ENCODE measurements at places on chromosomes 5 and 9.

DNA sequence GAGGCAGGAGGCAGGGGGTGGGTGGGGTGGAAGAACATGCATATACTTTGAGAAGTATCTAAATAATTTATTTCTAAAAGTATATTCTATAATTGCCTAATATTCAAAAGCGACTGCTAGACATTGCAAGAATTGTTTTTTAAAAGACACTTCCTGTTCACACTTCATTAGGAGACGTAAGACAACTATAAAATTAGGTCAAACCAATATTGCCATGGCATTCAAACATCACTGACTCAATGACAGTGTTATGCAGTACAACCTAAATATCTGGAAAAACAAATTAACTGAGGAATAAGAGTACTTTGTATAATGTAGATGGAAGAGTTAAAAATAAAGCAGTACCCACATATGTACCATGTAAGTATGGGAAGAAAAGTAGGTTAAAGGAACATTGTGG is 4.5 kb downstream of the CCNH start:
- no peak for DNase-seq

DNA sequence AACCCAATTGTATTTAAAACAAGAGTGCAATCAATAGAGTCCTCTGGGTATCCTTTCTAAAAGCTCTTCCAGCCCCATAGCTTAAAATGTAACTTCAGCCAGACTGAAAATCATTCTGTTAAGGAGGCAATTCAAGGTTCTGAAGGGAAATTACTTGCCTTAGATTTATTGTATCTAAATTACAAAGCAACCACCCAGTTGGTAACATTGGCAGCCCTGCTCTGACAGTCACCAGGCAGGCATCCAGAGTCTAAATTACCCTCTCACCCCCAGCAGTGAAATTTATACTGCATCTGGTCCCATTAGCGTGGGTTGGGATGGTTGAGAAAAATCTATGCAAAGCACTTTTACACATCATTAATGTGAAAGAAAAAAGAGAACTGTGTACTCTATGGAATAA is 514.7 kb downstream of the MTRR start:
- no peak for DNase-seq

GRCh38 chr5:126358525-126358924 is 64.7 kb upstream of the GRAMD2B start:
- peak; percentile 89 for DNase-seq

DNA sequence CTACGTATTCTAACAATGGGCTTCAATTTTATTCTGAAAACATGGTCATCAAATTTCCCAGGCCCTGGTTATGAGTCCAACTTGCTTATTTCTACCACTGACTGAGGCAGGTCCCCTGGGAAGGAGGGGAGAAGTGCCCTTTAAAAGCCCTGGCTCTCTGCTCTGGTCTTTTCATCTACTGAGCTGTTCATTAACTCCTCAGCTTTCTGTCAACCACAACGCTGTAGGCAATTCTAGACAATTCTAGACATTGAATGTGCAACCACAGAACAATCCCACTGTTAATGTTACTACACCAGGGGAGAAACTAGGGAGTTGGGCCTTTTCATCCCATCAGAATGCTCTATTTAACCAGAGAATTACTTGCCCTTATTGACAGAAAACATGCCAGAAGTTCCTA is 10.0 kb downstream of the MOCS2 start:
- no peak for DNase-seq

DNA sequence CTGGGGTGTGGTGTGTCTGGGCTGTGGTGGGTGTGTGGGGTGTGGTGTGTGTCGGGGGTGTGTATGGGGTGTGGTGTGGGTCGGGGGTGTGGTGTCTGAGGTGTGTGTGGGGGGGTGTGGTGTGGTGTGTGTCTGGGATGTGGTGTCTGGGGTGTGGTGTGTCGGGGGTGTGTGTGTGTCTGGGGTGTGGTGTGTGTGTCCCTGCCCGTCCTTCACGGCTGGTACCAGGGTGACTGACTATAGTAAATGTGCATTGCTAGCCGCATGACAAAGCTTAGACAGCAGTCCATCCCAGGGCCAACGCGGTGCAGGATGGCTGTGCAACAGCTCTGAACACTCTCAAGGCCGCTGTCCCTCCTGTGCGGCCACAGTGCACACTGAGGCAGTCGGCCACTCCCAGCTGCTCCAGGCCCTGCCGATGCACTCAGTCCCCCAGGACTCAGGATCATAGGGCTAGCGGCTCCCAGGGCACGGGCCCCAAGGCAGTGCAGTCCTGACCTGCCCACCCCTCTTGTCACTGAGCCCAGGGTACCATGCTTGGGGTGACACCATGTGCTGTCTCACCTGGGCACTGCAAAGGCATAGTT is 54.0 kb downstream of the SECISBP2 start:
- no peak for DNase-seq

DNA sequence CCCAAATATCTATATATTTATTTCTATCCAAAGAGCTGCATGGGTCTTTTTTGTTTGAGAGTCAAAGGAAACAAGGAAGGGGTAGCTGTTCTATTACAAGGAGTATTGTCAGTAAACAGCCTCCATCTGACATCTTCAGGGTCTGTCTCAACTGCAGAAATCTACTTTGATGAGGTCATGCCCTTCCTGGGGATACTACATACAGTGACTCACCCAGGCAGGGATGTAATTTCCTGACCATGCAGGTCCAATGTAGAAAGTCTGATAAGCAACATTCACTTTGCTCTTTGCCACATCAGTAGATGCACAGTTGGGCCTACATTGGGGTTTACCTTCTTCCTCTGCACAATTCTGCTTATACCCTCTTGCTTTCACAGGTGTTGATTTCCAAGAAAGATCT is 165.5 kb downstream of the TLR4 start:
- DNase-seq: no peak

DNA sequence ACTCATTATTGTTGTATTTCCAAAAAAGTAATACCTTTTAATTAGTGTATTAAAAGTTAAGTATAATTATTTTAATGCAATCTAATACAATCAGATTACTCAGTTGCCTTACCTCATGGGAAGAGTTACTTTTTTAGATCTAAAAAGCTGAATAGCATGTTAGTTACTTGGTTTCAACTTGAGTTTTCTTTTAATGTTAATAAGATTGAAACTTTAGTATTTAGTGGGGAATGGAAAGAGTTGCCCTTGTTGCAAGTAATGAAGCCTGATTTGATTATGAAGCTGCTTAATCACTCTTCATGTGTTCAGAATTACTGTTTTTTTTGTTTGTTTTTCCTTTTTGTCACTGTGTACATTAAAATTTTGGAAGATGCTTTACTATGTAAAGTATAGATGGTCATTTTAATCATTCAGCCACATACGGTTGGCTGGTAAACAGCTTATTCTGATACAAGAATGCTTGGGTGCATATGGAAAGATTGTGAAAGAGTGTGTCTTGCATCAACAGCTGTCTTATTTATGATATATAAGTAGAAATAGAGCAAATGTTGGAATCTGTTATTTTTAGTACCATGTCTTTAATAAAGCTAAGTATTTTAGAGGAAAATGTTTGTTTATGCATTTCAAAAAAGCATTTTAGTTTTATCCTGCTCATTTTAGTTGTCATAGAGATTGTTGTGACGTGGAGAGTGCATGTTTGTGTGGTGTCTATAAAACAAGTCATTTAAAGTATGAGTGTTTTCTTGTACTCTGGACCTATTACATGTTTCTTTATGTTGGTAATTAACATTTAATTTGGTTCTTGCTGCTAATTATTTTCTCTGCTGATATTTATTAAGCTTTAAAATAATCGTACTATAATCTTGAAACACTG is 36.4 kb downstream of the SREK1 start:
- DNase-seq: no peak

- no peak for DNase-seq
Observed at GRCh38 chr5:485946-486491, 38.2 kb downstream of the SLC9A3 start.

DNA sequence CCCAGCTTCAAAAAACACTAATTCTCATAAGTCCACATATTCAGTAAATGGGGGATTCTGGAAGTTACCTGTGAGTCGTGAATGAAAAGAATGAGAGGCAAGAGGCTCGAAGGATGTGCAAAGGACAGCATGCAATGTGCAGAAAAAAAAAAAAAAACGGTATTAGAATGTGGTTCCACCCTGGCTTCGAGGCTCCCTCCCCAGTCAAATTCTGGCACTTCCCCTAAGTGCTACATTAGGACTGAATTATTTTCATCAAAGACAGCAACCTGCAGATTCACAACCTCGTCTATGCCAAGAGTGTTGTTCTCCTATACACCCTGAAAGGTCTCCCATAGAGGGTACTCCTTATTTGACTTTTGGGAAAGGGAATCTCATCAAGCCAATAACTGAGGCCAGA is 16.5 kb downstream of the CAPSL start:
- no peak for DNase-seq

DNA sequence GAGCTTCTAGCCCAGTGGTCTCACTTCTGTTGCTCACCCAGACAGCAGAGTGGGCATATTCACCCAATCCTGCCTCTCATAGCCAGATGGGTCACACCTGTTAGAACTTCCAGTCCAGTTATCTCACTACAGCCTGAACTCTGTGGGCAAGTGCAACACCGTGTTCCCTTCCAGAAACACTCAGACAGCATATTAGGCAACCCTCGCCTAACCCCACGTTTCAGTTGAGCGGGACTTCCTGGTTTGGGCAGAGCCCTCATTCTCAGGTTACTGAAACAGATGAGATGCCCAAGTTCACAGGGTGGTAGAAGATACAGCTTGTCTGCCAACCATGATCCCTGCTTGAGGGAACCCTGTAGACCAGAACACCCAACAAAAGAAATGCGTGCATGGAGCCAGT is 538.2 kb downstream of the CYLC2 start:
- DNase-seq: no peak

DNA sequence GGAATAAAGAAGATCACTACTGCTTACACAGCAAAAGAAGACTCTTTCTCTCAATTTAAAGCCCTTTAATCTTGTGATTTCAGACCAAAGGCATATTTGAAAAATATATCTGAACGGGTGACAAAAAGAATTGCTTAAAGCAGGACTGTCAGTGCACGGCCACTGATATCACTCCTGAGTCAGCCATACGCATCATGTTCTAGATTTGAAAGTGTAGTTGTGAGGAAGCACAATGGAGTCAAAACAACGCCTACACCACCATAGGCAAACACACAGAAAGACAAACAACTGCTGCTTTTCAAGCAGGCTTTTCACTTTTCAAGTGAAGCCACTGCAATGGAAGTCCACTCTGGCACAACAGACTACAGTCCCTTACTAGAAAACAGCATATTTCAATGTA is 141.7 kb downstream of the AUH start:
- DNase-seq: no peak

DNA sequence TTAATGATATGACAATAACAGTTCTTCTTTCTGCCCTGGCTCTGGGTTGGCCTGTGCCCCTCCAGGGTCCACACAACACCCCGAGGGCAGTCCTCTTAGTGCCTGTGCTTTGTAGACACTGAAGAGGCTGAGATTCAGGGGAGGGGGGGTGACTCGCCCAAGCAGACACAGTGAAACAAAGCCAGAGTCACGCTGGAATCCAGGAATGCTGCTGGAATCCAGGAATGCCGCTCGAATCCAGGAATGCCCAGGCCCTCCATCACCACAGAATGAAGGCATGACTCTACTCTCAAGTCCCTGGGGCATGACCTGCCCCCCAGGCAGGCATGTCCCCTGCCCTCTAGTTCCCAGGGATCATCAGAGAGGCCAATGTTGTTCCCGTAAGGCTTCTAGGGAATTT is 73.1 kb downstream of the LRSAM1 start:
- DNase-seq: peak; percentile 95

DNA sequence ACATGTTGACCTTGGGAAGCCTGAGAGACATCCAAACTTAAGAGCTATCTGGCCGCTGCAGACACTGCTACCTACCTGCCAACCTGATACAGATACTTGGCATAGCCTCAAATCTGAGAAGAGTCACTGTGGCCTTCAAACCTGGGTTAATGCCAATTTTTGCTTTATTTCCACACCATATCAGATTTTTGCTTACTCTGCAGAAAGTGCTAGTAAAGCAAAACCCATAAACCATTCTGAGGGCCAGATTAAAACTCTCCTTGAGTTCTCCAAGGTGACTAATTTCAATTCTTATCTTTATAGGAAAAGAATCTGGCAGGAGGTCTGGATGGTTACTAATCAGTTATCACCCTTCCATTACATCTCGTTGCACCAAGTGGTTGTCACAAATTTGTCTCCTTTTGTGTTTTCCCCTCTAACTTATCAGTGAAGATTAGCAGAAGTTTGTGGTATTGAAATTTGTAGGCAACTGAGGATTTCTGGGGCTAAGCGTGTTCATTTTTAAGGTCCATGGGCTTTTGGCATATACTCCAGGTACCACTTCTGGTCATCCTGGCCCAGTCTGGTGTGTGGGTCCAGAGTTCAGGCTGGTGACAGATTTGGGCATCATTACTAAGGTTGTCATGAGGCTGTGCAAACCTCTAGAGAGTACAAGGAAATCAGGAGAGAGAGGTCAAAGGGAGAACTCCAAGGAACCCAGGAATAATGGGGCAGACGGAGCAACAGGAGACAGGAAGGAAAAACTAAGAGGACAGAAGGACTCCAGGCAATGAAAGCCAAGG is 177.9 kb downstream of the TSSK1B start:
- no peak for DNase-seq

DNA sequence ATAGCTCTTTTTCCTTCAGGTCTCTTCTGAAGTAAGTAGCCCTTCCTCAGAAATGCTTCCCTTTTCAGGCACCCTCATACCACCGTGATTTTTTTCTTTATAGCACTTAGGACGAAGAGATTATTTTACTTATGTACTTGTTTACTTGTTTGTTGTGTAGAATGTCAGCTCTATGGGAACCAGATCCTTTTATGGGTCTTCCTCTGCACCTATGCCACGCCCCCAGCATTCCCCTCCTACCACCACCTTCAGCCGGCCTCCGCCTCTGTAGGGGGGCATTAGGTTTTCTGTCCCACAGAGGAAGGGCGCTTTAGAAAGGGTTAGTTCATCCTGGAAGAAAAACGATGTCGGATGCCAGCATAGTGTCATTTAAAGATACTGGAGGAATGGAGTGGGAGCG is 1.8 kb downstream of the CDKN2B-AS1 start:
- no peak for DNase-seq

- DNase-seq: peak; percentile 6
Observed at GRCh38 chr5:91591076-91591475, 208.0 kb upstream of the ARRDC3 start.

GRCh38 chr9:16417161-16417560 is 453.3 kb downstream of the BNC2 start:
- DNase-seq: peak; percentile 82
